ENCODE measurements at places on chromosomes 5 and 9.

DNA sequence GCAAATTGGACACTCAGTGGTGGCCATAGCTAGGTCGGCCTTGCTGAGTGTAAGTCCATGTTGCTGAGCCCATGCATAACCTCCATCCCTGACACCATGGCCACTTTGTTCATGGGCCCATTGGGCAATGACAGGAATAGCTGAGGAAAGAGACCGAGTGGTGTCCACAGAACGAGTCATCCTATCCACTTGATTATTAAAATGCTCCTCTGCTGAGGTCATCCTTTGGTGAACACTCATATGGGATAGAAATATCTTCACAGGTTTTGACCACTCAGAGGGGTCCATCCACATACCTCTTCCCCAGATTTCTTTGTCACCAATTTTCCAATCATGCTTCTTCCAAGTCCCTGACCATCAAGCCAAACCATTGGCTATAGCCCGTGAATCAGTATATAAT lies 63.6 kb downstream of the PPIC start:
- no peak for DNase-seq

GRCh38 chr5:178695556-178695955 lies 34.9 kb downstream of the ZNF354A start:
- DNase-seq = no peak

DNA sequence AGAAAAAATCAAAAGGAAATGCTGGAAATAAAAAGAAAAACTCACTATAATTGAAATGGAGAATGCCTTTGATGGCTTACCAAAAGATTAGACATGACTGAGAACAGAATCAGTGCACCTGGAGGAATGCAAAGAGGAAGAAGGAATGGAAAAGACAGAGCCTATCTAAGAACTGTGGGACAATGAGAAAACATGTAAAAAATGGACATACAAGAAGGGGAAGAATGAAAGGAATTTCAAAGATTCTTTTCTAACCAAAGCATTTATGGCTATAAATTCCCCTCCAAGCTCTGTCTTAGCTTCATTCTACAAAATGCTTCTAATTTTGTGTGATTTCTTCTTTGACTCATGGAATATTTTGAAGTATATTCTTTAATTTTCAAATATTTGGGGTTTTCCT lies 47.5 kb upstream of the CLK4 start:
- DNase-seq = no peak

DNA sequence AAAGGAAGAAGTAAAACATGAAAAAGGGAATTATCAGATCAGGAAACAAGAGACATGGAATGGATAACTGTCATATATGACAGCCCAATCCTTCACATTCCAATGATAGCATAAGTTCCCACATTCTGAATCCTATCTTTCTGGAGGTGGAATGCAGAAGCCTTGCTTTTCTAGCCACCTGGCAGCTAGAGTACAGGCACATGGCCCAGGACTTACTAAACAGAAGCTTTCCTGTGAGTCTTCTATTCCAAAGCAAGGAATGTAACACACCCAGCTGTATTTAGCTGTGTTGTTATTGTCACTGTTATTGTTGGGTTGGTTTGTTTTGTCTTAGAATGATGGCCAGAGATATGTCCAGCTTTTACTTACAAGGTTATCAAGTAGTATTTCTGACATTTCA lies 780.5 kb upstream of the ZNF608 start:
- no peak for DNase-seq

- peak; percentile 87 for DNase-seq
Measured at GRCh38 chr5:176543428-176544182, 5.5 kb upstream of the CDHR2 start.

DNA sequence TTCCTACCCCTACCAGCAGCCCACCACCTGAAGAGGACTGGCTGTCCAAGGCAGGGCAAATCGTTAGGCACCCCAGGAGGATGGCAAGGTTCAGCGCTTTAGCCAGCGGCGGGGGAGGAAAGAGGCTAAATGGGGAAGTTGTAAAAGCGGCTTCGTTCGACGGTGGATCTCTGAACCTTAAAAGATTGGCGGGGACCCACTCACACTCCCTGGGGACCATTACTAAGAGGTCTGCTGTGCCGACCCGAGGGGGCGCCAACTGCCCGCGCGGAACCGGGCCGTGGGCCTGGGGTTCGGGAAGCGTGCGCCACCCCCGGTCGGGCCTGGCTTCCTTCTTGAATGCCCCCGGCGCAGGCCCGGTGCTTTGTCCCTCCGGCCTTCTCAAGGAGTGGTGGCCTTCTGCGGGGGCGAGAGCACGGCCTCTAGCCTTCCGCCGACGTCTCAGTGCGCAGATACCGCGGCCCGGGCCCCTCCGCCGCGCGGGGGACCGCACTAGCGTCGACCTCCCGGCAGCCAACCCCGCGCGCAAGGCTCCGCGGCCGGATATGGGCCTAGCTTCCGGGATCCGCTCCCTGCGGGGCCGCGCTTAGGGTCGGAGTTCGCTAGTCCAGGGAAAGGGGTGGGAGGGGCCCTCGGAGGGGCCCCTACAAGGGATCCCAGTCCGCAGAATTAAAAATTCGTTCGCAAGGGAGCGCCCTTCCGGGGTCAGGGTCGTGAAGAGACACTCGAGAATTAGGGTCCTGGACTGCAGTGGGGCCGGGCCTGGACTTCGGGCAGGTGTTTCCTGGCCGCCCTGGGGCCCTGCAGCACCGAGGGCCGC lies 10.5 kb downstream of the NR2F1-AS1 start:
- DNase-seq = peak; percentile 82

GRCh38 chr5:33184367-33184766 lies 256.4 kb upstream of the TARS1 start:
- no peak for DNase-seq

DNA sequence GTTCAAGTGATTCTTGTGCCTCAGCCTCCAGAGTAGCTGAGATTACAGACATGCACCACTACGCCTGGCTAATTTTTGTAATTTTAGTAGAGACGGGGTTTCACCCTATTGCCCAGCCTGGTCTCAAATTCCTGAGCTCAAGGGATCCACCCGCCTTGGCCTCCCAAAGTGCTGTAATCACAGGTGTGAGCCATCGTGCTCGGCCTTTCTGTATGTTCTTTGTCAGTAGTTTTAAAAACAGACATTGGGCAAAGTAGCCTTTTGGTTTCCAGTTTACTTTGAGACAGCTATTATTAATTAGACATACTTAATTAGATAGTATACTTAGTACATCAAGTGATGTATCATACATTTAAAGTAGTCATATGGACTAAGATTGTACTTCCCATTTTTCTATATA lies 45.2 kb downstream of the RBM27 start:
- no peak for DNase-seq

- no peak for DNase-seq
Measured at GRCh38 chr9:34262971-34263370, 66.1 kb downstream of the KIF24 start.

DNA sequence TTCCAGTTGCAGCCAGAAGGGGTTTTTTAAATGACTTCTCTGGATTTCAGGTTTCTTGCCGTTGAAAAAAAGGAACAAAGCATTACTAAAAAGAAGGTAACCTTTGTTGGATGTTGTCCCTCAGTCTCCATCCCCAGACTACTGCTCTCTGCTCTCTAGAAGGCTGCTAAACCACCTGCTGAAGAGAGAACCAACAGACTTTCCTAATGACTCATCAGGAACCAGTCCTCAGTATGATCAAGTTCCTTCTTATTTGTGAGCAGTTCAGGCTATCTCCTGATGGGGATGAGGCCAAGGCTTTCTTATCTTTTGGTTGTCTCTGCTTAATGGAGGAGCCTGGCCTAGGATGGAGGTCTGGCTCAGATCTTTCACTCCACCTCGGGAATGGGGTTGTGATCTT lies 4.1 kb downstream of the KIF4B start:
- no peak for DNase-seq

GRCh38 chr5:170397059-170397458 lies 7.9 kb upstream of the KCNMB1 start:
- DNase-seq = no peak

- peak; percentile 26 for DNase-seq
Measured at GRCh38 chr5:157069949-157070348, 11.0 kb upstream of the HAVCR1 start.

DNA sequence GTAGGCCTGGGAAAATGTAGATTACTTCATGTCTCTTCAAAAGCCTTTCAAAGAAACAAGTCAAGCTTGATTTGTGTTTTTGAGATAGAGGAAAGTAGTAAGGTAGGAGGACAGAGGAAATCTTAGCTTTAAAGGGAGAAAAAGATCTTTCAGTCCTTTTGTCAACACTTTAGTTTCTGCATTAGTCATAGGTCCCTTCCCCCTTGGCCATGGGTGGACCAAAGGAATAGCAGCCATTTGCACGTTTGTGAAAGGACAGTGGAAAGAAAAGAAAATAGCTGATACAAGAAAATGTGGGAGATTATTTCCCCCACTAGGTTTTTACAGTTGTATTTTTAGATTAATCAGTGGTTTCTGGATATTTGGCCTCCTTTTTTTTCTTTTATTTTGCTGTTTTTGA lies 121.9 kb upstream of the GRHPR start:
- DNase-seq = no peak

DNA sequence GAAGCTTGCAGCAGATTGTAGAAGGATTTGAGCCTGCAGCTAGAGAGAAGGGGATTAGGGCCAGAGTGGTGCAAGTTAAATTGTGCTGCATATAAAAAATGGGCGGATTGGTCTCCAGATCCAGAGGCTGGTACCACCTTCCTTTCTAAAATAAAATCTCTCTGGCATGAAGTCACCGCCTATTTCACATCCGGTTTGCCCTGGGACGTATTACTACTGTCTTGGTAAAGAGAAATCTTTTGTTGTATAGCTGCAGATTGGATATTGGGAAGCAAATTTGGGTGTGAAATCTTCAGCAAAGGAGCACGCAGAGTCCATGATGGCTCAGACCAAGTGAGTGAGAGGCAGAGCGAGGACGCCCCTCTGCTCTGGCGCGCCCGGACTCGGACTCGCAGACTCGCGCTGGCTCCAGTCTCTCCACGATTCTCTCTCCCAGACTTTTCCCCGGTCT lies at the start of gene GABRA1:
TSS of gene GABRA1 (plus strand) at position 180 of the 451 bp plus-strand sequence. CDS start 2,691 bp downstream, outside the sequence.
- DNase-seq = peak; percentile 26

- DNase-seq = no peak
Measured at GRCh38 chr5:130955041-130955440, 210.0 kb downstream of the HINT1 start.

DNA sequence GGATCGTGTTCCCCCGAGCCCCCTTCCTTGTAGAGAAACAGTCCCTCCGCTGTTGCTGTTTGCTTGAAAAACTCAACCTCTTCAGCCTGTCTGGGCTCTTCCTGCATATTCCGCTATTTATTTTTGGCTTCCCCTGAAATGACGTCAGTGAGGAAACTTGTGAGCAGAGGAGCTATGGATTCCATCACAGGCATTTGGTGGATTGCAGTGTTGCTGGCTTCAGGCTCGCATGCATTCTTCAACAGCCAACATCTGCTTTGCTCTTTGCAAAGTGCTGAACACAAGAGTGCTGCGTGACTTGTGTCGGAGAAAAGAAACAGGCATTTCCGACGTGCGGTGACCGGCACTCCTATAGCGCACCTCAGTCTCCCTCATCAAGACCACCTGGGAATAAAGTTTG lies 232.7 kb downstream of the RFK start:
- DNase-seq = no peak

GRCh38 chr9:37187713-37188439 lies 67.5 kb downstream of the ZCCHC7 start:
- no peak for DNase-seq

GRCh38 chr9:70811638-70812037 lies 309.8 kb downstream of the TRPM3 start:
- no peak for DNase-seq

DNA sequence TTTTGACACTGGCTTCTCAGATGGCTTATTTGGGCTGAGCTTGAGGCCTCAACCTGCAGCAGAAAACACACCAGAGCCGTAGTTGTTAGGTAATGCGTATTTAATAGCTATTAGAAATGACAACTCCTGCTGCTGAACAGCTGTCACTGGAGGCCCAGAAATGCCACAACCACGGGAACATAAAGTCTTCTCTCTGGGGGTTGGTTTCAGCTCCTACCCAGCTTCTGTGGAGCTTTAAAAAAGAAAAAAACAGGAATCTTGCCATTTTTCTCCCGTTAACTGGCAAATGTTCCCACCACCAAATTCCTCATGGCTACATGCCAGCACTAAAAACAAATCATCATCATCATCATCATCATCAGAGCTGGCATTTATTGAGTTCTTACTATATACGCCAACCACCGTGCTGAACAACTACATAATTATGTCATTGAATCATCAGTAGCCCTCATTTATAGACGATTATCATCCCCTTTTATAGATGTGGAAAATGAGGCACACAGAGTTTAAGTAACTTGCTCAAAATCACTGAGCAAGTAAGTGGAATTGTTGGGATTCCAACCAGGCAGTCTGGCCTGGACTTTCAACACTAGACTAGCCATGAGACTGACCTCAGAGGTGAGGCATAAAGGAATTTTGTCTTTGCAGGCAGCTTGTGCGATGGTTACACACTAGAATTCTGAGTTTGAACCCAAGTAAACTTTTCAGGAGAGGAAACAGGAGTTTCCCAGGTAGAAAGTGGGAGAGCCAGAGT lies 185.3 kb upstream of the WWC1 start:
- no peak for DNase-seq

DNA sequence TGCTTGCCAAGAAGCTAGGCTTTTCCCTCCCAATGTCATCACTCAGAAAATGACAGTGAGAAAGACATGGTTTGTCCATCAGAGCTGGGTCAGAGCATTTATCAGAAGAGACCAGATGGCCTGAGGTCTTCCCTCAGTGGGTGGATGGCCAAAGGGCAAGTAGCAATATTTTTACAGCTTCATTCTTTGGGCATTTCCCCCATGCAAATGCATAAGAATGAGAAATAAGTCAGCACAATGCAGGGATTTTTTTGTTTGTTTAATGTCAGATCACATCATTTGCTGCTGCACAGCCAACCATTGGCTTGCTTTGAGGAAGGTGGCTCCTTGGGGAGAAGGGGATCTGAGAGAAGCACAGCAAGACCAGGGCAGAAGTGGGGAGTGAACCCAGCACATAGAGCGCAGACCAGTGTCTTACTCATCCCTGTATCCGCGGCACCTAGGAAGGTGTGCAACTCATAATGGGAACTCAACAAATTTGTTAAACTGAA lies 209.6 kb downstream of the SEMA6A start:
- DNase-seq = no peak

GRCh38 chr5:124093658-124094057 lies 581.7 kb downstream of the CSNK1G3 start:
- DNase-seq = no peak

DNA sequence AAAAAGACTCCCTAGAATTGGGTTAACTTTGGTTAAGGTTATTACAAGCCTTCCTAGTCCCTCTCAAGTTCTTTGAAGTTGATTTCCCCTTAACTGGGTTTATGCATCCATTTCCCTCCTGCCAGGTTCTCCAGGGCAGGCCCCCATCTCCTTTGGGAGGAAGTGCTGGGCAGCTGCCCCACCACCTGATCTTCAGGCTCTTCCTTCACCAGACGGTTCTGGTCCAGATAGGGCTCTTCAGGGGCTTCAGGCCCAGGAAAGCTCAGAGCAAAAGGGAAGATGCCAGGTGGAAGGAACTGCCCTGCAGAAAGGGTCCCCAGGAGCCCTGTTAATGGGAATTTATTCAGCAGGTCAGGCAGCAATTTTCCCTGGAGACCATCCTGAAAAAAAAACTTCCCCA lies 2.1 kb downstream of the SMIM32 start:
- no peak for DNase-seq

GRCh38 chr9:8450810-8451545 lies 651.4 kb upstream of the DMAC1 start:
- DNase-seq = no peak

Measured in H7 (cell line).